ENCODE measurements at places on chromosomes 6 and 20. TPM values are rescaled to one million over a fixed set of nuclear protein-coding genes. Genes with fewer than 3 reads are reported as not detected.
A peak's percentile ranks its signal among the peaks of the same experiment; 100 is the strongest.

PLAGL1 gene
- 34.8 TPM for total RNA-seq

DNA sequence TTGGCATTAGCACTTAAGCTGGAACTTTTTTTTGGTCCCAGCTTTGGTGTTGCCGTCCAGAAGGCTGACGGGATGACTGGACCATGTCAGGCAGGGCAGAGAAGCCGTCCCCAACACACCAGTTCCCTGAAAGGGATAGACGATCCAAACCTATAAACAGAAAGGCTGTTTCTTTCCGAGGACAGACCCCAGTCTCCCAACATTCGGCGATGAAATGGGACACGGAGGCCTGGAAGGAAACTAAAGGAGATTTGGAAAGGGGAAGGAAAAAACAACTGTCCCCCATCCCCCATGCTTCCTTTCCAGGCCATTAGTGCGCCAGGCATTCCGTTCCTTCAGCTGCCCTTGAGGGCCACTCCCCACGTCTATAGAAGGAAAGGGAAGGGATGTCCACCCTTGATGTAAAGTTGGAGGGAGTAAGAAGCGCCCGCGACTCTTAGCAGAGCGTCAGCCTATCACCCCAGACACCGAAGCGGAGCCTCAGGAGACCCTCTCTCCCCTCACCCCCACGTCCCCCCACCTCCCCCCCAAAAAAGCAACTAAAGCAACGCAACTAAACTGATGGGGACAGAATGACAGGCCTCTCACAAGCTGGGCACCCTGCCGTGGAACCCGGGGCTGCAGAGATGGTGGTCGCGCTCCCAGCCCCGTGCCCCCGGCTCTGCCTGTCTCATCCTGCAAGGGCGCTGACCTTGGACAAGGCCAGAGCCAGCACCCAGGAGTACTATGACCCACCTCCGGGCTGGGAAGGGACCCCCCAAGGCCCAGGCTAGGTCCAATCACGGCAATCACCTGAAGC lies 638 bp downstream of the BLCAP start:
- peaks cover 29% of the 10 kb centered on the region for H3K4me1 ChIP-seq
- peak overlapping the region; percentile 90 for H3K4me3 ChIP-seq
- H3K36me3 ChIP-seq = no peaks in the 10 kb centered on the region
- DNase-seq = peak; percentile 69

GRCh38 chr6:74602206-74602605 lies 603.6 kb downstream of the COL12A1 start:
- no peak overlapping the region for H3K27ac ChIP-seq
- H3K4me1 ChIP-seq = peaks cover 4% of the 10 kb centered on the region
- no peak overlapping the region for H3K4me3 ChIP-seq
- no peak for DNase-seq
- no peaks in the 10 kb centered on the region for H3K36me3 ChIP-seq

DNA sequence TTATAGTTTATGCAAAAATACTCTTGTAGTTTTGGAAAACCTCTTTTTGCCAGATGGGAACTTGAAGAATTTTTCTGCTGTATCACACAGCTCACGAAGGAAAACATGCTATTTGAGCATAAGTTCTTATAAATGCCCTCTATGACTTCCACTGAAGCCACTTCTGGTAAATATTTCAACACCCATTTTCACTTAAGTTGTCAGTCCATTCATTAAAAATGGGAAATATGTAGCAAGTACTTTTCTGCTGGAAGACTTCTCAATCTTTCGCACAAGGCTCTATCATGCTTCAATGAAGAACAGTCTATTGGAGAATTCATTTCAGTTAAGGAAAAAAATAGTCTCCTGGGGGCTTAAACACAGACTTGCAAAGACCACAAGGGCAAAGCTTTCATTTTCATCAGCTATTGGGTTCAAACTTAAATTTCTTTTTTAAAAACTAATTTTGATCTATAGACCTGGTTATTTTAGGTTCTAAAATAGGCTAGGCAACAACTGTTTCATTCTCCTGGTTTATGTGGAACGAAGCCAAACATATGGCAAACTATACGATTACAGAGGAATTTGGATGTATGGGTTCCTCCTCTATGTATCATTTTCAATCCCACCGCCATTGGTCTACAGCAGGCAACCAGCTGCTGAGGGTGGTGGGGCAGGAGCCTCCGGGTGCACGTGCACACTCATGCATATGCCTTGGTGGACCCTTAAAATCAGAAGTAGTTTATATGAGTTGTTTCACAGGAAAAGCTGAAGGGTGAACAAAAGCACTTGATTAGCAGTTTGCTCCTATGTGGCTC lies 38.7 kb downstream of the LAMA4 start:
- H3K27ac ChIP-seq = peak overlapping the region; percentile 4
- no peak for DNase-seq
- H3K36me3 ChIP-seq = no peaks in the 10 kb centered on the region
- no peaks in the 10 kb centered on the region for H3K27me3 ChIP-seq
- peaks cover 41% of the 10 kb centered on the region for H3K4me1 ChIP-seq

DNA sequence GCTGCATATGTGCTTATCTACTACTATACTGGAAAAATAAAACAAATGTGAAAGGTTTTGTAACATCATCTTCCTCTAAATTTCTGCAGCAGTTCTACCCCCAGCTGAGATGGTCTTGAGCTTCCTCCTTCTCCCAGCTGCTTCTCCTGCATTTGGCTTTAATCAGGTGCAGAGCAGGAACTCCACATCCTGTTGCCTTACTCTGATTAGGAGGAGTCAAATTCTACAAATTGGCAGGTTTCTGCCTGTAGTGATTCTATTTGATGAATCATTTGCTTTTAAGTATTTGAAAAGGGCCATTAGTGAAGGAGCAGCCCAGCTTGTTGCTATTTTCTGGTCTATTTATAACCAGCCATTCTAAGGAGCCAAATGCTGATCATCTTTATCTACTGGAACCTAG lies 224.5 kb downstream of the GMDS start:
- H3K4me3 ChIP-seq = no peak overlapping the region
- no peaks in the 10 kb centered on the region for H3K36me3 ChIP-seq
- no peaks in the 10 kb centered on the region for H3K27me3 ChIP-seq
- DNase-seq = no peak
- H3K4me1 ChIP-seq = peaks cover 12% of the 10 kb centered on the region
